GDM1 (cell line): ENCODE measurements at places on chromosomes 3 and 15.
A peak's percentile ranks its signal among the peaks of the same experiment; 100 is the strongest.

- DNase-seq: peak; percentile 44
These were observed 21.4 kb downstream of the ACKR2 start for GRCh38 chr3:42830437-42831320.

DNA sequence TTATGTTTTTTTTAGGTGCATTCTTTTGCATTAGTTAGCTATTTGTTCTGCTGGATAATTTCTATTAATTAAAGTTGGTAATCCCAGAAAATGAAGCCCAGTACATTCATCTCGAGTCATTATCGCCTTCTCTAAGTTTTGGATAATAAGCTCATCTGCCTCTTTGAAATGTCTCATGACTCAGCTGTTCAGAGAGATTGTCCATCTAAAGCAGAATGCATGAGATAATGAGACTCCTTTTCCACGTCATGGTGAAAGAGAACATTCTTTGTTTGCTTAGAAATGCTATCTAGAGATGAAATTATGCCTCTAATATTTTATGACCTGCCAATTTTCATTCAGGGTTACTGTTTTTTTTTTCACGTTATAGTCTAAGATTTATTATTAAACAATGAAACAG lies 374.7 kb upstream of the GOLIM4 start:
- no peak for DNase-seq

GRCh38 chr15:29812384-29812694 lies 9.9 kb downstream of the TJP1 start:
- DNase-seq: no peak

GRCh38 chr15:52784799-52785671 lies 5.1 kb downstream of the ONECUT1 start:
- no peak for DNase-seq

GRCh38 chr3:72329354-72329753 lies 518.9 kb downstream of the SHQ1 start:
- DNase-seq: no peak

DNA sequence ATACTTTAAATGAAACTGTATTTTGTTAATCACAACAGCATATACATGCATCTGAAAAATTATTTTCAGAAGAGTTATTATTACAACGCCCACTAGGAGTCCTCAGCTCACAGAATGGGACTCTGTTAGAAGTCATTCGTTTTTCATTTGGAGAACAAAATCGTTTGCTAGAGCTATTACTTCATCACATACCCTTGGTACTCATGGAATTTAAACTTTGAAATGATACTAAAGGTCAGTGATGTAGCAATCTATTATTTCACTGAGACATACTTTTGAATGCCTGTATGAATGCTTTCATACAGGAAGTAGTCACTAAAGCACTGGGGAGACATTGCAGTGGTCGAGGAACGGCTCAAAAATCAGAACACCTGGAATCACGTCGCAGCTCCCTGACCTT lies 198.1 kb downstream of the MBNL1 start:
- no peak for DNase-seq
